ENCODE measurements at places on chromosomes 6 and 20. TPM values are rescaled to one million over a fixed set of nuclear protein-coding genes. Genes with fewer than 3 reads are reported as not detected.

Gene HCK
- total RNA-seq, result not detected

Gene HCRTR2
- not detected for total RNA-seq

Gene TCF15
- total RNA-seq, result not detected

Gene DEF6
- 186 TPM for total RNA-seq

Gene SLC22A2
- not detected for total RNA-seq

Gene BCAS1
- not detected for total RNA-seq

Gene C20orf202
- total RNA-seq, result not detected

Gene DEFB132
- not detected for total RNA-seq

Gene MCCD1
- not detected for total RNA-seq

Gene PHACTR1
- 0.19 TPM for total RNA-seq

Gene BHLHE23
- not detected for total RNA-seq

Gene COL9A3
- not detected for total RNA-seq

Gene TRERF1
- total RNA-seq, result 18.6 TPM

Gene SIRPA
- not detected for total RNA-seq

Gene SLC16A10
- total RNA-seq, result 3.2 TPM

Gene HEY2
- total RNA-seq, result not detected

Gene MYMX
- total RNA-seq, result not detected

Gene LCA5
- 0.05 TPM for total RNA-seq

Gene ULBP2
- 0.40 TPM for total RNA-seq

Gene UTRN
- 134 TPM for total RNA-seq

Gene CYP39A1
- total RNA-seq, result not detected

Gene PSORS1C1
- 0.57 TPM for total RNA-seq

Gene MUC22
- total RNA-seq, result not detected

Gene FGD2
- 2.1 TPM for total RNA-seq

Gene SLCO4A1
- total RNA-seq, result 55.2 TPM

Gene LY86
- 12.2 TPM for total RNA-seq

Gene TFAP2C
- total RNA-seq, result not detected

Gene RIPPLY2
- total RNA-seq, result not detected

Gene SRMS
- not detected for total RNA-seq

Gene FRK
- total RNA-seq, result 0.02 TPM

Gene FRS3
- 4.6 TPM for total RNA-seq

Gene CAGE1
- not detected for total RNA-seq

Gene RBL1
- total RNA-seq, result 53.9 TPM

Gene ADGRF5
- not detected for total RNA-seq

Gene JARID2
- total RNA-seq, result 27.6 TPM

Gene PTK6
- 0.74 TPM for total RNA-seq

Gene EIF2S2
- total RNA-seq, result 92.9 TPM

Gene CENPW
- 48.5 TPM for total RNA-seq

Gene OR2H1
- total RNA-seq, result not detected

Gene FABP7
- total RNA-seq, result not detected

Gene TREML2
- total RNA-seq, result 22.9 TPM

Gene OR2B6
- total RNA-seq, result not detected

Gene TCP11
- total RNA-seq, result not detected

Gene NOX3
- total RNA-seq, result not detected

Gene CDK5RAP1
- total RNA-seq, result 27.2 TPM

Gene SAYSD1
- total RNA-seq, result 14.3 TPM

Gene GSTA3
- not detected for total RNA-seq

Gene SLC22A1
- 0.25 TPM for total RNA-seq

All from activated CD4-positive, alpha-beta T cell treated with anti-CD3 and anti-CD28 coated beads, Interleukin-2, amount 10 ng/mL, durations not matched to agents 7 days and 5 days (primary cell).